ENCODE measurements at places on chromosomes 12 and 14.

GRCh38 chr14:55874785-55875184 is 243.4 kb upstream of the PELI2 start:
- DNase-seq: peak; percentile 16

DNA sequence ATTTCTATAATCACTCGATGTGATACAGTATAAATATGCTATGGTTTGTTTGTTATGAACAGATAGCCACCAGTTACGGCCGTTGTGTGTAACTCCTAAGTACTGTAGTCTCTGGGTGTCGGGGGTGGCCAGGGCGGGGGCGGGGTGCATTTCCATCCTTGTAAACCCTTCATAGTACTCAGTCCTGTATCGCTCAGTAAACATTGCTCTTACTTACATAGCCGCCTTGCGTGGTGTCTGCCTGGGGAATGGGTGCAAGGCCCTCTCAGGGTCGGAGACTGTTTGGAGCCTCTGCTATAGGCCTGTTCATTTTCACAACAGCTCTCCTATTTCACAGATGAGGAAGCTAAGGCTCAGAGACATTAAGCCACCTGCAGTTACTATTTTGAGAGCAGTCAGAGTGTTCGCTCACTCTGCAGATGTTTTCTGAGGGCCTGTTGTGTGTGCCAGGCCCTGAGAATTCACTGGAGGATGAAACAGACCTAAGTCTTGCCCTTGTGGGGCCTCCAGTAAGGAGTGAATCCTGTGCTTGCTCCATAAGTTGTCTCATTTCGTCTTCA is 42.5 kb downstream of the JDP2 start:
- no peak for DNase-seq

GRCh38 chr14:68427550-68427890 is 365.3 kb downstream of the ZFP36L1 start:
- DNase-seq: no peak

GRCh38 chr14:99552572-99553216 is 51.3 kb downstream of the CCDC85C start:
- DNase-seq: no peak

DNA sequence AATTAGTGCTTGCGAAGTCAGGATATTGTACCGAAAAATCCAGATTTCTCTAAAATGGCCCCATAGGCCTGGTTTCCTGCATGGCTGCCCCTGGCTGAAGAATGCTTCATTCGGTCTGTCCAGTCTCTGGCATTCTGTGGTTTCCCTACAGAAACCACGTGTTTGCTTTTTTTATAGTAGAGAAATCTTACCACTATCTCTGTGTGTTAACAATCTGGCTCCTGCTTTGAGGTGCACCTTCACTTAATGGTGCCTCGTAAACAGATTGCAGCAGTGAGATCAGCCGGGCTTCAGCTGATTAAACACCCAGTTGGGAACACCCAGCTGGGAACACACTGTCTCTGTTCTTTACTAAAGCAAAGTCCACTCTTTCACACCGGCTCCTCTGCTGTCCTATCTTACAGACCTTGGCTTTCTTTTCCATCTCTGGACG is 6.7 kb upstream of the DNAAF2 start:
- DNase-seq: no peak

GRCh38 chr12:117360222-117360550 is 1.2 kb downstream of the NOS1 start:
- no peak for DNase-seq

GRCh38 chr12:71162832-71163763 is 5.3 kb upstream of the TSPAN8 start:
- DNase-seq: no peak

GRCh38 chr14:72686101-72686500 is 207.8 kb downstream of the DPF3 start:
- DNase-seq: no peak

DNA sequence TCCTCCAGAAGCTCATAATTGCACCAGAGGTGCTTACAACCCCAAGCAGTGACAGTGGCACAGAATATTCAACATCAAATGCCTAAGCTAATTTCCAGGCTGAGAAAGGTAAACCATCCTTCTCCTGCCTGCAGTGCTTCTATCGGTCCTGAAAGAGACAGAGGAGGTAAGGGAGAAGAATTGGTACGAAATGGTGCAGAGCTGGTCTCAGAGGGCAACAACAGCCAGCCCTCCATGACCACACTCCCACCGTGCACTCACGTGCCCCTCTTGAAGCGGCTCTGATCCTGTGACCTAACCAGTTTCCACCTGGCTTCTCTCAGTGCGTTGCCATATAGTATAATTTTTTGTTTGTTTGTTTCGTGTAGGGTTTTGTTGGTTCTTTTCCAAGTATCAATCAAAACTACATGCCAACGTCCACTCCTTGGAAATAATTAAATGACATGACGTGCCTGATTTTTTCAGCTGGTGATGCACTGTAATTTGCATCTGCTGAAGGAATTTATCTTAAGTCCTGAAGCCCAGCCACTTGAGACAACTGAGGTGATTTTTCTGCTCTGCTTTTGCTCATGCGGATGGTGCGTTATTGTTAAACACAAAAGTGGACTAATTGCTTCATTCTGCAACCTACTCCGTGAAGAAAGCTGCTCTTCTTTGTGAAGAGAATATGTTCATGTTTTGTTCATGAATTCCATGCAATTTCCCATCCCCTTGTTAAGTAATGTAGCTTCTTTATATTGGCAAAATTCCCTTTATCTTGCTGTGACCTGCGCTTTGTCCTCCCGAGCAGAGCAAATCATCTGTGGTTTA is 1.3 kb upstream of the ATP2A2 start:
- DNase-seq: no peak

DNA sequence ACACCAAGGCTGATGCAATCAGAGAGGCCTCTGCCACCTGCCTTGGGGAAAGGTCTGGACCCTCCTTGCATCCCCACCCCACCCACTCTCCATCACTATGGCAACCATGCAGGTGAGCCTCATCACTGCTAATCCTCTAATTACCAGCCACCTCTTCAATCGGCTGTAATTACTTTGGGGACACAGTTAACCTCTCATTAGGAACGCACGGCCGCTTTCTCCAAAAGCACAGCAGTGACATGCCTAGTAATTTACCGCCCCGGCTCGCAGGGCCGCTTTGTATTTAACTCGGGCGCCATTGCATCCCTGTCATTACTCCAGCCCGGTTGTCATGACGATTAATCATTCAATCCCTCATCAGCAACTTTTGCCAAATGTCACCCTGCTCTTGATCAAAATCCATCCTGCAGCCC is 36.3 kb upstream of the FAM222A start:
- no peak for DNase-seq

DNA sequence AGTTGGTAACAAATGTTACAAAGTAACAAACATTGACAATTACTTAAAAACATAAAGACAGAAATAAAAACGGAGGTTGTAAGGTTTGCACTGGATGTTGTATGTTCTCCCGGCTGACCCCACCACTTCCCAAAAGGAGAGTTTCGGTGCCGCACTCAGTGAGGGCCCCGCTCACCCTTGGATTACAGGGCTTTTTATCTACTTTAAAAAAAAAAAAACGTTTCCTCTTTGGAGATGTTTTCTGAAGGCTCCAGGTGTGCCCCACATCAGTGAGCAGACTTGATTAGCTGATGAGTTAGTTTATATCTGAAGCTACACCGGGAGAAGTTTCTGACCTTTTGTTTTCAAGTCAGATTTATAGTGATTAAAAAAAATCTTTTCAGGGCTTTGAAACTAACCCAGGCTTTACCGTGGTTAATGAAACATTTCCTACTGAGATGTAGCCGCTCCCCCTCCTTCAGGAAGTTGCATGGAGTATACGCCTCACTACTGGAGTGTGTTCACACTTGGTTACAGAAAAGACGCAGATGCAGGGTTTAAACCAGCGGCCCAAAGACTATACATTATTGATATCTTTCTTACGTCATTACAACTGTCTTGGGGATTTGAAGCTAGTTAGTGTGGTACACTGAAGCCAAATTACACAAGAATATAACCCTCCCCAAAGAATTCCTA is 38.0 kb upstream of the BCL7A start:
- DNase-seq: no peak

DNA sequence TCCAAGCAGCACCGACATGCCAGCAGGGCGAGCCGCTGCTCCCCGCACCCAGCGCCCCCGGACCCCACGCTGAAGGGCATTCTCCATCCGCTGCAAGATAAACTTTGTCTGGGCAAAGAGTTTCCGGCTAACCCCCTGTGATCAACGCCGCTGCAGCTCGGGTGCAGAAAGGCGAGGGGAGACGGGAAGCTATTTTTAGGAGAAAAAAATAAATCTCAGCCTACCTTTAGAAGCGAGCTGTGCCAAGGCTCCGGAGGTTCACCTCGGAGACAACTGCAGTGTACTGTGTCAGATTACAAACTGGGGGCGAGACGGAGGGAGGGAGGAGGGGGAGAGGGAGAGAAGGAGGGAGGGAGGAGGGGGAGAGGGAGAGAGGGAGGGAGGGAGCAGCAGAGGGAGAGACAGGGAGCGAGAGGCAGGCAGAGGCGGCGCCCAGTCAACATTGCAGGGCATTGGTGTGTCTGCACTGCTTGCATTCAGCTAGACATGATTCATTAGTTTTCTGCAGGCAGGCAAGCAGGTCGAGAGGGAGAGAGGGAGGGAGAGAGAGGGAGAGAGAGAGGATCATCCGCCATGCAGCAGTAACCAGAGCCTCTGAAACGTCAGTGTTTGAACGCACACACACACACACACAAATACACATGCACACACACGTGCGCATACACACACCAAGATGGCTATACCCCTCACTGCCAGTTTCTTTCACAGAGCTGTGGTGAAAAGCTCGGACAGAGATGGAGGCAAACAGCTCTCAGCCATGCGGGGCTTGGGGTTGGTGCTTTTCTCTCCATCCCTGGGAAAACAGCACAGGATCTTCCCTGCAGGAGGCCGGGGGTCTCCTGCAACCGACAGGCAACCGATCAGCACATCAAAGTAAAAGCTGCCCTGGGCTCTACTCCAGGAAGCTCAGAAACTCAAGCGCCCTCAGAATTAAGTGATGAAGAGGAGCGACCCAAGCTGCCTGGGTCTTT is at the start of gene RIMBP2:
Gene RIMBP2 (minus strand): TSS at position 302 of the 971 bp plus-strand sequence. CDS start 237,286 bp downstream, outside the sequence.
- DNase-seq: peak; percentile 52

DNA sequence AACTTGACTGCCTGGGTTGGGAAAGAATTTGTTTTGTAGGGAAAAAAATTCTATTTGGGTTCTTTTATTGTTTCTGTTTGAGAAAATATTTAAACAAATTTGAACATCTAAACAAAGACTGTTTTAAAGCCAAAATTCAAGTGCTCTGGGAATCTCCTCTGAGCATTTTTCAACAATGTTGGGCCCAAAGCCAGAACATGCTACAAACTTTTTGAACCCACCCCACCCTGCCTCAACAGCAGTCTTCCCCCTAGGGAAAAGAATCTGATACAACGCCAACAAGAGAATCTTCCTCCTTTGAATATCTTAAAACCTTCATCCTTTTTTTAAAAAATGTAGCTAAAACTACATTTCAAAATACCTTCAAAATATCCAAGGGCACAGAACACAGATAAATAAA is 20.4 kb upstream of the NID2 start:
- peak; percentile 33 for DNase-seq

- DNase-seq: no peak
These were observed 1.6 kb upstream of the CMAS start for GRCh38 chr12:22044391-22044790.

DNA sequence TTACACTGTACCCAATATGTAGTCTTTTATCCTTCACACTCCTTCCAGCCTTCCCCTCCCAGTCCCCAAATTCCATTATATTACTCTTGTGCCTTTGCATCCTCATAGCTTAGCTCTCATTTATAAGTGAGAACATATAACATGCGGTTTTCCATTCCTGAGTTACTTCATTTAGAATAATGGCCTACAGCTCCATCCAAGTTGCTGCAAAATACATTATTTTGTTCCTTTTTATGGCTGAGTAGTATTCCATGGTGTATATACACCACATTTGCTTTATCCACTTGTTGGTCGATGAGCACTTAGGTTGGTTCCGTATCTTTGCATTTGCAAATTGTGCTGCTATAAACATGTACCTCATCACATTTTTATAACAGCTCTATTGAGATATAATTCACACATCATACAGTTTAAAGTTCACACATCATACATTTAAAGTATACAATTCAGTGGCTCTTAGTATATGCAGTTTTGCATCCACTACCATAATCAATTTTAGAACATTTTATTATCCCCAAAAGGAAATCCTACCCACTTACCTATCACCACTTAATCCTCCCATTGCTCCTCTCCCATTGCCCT is 23.5 kb downstream of the RBMS2 start:
- no peak for DNase-seq

- no peak for DNase-seq
These were observed 38.2 kb downstream of the PLEKHA5 start for GRCh38 chr12:19167708-19168107.

- DNase-seq: no peak
These were observed 11.2 kb upstream of the HOXC13 start for GRCh38 chr12:53927220-53928029.

- no peak for DNase-seq
These were observed 105.3 kb downstream of the PRKD1 start for GRCh38 chr14:29822430-29822709.

- DNase-seq: peak; percentile 77
These were observed 34.3 kb upstream of the TEX22 start for GRCh38 chr14:105363847-105364708.

DNA sequence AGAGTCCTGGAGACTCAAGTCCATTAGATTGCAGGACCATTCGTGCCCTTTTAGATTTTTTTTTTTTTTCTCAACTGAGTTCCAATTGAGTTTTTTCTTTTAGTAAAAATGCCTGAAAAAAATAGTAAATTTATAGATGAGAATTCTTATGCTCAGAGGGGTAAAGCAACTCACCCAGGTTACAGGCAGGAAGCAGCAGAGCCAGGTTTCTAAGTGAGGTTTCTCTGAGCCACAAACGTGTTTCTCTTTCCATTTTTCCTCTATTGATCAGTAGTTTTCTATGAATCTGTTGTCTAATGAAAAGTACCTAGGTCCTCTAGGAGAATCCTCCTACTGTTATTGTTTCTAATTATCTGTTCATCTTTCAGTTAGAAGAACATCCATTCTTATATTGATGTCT is 66.4 kb upstream of the C12orf71 start:
- DNase-seq: no peak

DNA sequence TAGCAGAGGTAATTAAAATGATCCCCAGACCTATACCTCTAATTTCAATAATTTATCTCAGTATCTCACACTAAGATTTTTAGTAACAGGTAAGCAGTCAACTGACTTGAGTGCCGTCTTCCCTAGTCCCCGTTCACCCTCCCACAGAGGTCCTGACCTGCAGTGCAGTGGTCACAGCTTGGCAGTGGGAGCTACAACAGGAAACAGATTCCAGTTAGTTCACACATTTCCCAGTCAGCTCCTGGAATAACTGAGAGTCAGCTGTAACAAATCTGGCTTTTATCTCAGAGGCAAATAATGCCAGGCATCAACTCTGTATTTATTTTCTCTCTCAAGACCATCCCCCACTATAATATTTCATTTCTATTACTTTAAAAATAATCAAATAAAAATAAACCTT is 308.2 kb downstream of the ATP23 start:
- DNase-seq: peak; percentile 28

DNA sequence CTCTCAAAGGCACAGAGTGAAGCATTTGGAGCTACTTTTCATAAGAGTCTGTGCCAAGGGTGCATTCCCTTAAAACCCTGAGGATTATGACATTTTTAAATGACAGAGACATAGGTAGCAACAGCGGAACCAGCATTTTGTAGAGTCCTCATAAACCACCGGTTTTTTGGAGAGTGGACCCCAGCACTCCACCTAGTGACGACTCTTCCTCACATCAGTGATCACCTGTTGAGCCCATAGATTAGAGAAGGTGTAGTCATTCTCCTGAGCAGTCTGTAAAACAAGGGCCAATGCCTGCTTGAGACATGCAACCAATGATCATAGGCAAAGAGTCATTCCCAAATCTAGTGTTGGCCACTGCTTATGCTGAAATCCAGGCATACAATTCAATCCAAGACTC is 399.1 kb downstream of the GXYLT1 start:
- no peak for DNase-seq

GRCh38 chr14:55845963-55846825 is 266.2 kb downstream of the KTN1 start:
- peak; percentile 37 for DNase-seq

All from cardiac fibroblast (primary cell).